ENCODE measurements at places on chromosomes 2 and 18.

GRCh38 chr18:48853588-48853987 is 97.2 kb downstream of the SMAD7 start:
- DNase-seq: no peak

DNA sequence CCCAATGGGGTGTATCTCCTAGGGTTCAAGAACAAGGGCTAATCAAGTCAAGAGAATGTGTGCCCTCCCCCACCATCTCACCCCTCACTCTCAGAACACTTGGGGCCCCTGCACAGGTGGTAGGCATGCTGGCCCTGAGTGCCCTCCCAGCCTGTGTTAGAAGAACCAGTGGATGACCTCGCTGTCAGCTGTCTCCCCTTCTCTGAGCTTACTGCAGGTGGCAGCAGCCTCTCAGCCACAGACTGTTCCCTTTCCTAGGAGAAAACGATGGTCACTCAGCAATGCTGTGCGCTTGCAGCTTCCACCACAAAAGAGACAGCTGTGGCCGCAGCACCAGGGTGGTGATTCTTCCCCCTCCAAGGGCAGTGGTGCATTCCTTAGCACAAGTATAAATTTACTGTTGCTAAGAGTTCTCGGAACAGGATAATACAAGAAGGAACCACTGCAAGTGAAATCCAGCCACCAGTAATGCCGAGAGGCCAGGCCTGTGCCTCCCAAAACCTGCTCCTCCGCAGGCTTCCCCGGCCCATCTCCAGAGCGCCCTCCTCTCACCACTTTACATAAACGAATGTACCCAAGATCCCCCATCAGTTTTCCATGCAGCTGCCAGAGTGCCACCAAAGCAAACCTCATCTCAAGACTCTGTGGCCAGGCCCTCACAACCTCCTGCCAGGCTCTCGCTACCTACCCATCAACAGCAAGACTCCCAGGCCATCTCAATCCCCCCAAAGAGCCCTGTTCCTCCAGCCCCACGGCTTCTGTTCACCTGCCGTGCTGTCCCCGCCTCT is 935 bp upstream of the RAMP1 start:
- DNase-seq: peak; percentile 51

GRCh38 chr18:50107468-50107977 is 87.4 kb downstream of the MYO5B start:
- no peak for DNase-seq

DNA sequence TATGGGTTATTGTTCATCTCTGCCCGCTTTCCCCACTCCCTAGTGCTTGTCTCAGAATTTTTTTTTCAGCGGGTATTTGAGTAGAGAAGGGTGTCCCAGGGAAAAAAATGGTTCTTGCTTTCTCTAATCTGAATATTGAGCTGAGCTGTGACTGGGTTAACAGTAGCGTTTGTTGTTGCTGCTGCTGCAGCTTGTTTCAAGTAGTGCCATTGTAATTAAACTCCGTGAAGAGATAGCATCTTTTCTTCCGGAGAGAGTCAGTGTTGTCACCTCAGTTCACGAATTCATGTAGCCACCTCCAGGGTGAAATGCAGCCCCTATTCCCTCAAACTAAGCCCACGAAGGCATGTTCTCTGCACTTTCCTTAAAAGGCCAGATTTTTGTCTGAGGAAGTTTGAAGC is 1.5 kb upstream of the AAK1 start:
- DNase-seq: no peak

DNA sequence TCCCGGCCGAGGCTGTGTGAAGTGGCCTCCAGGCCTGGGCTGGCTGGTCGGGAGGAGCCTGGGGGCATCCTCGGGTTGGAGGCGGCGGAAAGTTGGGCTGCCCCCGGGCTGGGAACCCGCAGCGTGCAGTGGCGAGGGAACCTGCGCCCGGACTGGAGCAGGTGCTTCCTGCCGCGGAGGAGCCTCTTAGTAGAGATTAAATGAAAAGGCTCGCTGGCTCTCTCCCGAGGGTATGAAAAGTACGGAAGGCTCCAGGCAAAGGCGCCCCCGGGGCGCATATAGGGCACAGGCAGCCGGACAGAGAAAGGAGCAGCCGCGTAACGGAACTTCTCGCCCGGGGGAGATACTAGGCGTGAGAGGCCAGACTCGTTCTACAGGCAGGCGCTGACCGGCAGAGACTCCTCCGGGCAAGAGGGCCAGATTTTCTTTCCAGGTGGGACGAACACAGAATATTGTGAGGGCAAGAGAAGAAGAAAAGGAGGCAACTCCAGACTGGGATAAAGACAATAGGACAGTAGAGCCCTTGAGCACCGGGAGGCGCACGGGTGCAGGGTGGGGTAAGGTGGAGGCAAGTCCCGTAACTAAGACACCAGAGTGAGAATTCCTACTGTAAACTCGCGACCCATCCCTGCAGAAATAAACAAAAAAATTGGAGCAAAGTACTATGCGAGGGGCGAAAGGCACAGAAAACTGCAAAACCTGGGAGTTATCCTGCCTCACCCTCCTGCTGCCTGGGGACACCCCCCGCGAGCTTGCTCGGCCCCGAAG is 816 bp downstream of the CDH2 start:
- DNase-seq: no peak

DNA sequence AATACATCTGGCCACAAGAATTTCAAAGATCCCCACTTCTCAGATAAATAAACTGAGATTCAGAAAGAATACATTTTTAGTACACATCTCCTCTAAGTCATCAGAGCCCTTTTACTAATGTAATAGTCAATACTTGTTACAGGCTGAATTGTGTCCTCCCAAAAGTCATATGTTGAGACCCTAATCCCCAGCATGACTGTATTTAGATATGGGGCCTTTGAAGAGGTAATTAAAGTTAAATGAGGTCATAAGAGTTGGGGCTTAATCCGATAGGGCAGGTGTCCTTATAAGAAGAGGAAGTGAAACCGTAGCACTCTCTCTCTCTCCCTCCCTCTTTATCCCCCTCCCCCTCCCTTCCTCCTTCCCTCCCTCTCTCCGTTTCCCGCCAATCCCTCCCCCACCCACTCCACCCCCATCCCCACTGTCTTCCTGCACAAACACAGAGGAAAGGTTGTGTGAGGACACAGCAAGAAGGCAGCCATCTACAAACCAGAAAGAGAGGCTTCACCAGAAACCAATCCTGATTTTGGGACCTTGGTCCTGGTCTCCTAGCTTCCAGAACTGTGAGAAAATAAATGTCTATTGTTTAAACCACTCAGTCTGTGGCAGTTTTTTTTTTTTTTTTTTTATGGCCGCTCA is 66.6 kb upstream of the ZNF397 start:
- DNase-seq: no peak

GRCh38 chr2:178536037-178536436 is 55.8 kb downstream of the PLEKHA3 start:
- DNase-seq: no peak
